ENCODE measurements at places on chromosomes 7 and 10.

DNA sequence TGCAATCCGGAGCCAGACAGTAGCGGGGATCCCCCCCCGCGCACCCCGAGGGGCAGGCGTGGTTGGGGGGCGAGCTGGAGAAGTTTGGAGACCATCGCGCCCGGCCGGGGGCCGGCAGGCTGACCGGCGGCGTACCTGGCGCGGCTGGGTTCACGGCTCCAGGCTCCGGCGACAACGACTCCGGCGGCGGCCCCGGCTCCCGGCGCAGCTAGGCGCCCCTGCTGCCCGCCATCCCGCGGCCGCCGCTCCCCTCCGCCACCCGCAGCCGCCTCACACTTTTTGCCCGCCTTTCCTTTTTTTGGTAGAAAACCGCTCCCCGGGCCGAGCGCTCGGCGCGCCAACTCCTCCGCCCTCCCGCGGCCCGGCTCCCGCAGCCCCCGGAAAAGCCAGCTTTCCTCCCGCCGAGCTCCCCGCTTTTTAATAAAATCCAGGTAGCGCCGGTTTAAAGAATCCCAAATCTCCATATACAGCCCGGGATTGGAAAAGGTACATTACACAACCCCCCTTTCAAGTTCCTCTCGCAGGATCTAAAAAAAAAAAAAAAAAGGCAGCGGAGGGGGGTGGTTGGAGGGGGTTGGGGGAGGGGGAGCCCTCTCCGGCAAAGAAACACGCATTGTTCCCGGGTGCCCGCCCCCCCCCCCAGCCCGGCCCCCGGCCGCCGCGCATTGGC lies at the start of gene TNRC18:
TNRC18 (minus strand) TSS at position 529 of the 670 bp plus-strand sequence. CDS start 2,588 bp downstream, outside the sequence.
- DNase-seq: no peak

DNA sequence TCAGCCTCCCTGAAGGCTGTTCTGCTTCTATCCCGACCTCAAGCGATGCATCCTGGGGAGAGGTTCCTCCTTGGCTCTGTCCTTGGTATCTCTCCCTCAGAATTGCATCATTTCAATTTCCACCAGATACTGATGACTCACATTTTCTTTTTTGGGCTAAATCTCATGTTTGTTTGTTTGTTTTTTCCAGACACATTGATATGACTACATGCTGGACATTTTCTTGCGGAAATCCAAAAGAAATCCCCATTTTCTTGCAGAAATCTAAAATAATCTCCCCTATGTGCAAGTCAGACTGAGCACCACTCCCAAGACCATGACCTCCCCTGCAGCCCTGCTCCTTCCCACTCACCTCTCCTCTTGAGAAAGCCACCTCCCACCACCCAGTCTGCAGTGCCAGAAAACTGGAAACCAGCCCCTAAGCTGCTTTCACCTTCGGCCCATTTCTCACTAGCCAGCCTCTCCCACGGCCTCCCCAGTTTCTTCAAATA lies 260.2 kb upstream of the PRKCQ start:
- DNase-seq: no peak

GRCh38 chr7:110973196-110973990 lies 117.5 kb upstream of the LRRN3 start:
- DNase-seq: no peak

DNA sequence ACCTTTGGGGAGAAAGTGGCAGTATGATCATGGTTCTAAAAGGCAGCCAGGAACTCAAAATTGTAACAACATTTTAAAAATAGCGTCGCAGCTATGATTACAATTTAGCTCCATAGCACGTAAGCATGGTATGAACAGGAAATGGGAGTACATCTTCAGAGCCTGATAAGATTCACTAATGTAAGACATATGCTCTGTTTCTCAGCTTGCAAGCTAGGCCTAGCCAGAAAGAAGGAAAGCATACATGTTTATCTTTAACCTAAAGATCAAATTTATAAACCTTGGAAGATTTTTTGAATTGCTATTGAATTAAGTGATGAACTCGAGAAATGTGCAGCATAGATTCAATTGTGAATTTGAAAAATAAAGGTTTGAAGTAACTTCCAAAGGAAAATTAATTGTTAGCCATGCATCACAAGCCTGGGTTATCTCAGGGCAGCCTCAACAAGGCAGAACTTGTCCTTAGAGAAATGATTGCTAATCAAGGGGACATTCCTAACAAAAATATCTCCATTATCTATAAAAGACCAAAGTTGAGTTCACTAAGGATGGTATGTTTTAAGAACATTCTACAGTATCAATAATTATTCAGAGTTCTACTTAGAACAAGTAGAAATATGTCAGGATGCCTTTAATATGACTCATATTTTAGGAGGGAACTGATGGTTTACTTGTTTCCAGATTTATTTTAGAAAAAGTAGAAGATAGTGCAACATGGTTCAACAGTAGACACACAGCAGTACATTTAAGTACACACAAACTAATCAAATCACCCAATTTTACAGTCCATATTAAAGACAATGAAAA lies 38.8 kb upstream of the SEPTIN7 start:
- DNase-seq: no peak

DNA sequence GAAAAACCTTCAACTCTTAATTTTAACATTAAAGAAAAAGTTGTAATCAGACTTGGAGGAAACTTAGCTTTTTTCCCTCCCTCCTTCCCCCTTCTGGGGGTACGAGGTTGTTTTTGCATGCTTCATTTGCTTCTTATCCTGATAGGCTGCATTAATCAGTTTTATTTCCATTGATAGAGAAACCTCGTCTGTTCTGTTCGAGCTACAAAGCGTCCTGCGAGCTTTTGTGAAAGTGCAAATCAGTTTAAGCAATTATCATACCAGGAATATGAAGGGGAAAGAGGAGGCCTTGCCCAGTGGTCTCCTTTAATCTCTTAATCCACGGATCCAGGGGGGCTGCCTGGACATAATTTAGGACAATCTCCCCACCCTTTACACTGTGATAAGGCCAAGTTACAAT lies 7.5 kb downstream of the EMX2 start:
- DNase-seq: no peak

DNA sequence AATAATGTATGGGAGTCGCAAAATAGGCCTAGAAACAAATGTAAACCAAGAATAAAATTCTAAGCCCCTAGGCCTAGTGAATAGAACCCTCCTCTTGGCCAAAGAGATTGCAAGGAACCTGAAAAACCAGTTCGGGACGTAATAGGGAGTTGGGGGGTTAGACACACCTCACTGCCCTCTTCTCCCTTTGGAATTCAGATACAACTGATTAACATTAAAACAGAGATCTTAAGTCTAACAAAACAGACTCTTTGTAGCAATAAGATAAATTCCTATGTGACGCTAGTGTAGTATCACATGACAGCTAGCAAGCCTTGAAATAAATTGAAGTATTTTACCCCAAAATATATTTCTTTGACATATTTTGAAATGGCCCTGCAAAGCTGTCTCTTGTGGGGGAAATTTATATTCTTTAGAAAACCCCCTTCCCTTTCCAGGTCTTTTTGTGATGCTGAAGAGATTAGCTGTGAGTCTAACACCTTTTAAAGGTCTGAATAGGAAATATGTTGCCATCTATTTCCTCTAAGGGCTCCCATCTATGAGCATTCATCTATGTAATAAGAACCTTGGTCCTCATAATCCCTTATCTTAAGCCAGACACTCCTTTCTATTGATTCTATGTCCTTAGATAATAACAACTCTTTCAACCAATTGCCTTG lies 623.4 kb upstream of the NRG3 start:
- no peak for DNase-seq

DNA sequence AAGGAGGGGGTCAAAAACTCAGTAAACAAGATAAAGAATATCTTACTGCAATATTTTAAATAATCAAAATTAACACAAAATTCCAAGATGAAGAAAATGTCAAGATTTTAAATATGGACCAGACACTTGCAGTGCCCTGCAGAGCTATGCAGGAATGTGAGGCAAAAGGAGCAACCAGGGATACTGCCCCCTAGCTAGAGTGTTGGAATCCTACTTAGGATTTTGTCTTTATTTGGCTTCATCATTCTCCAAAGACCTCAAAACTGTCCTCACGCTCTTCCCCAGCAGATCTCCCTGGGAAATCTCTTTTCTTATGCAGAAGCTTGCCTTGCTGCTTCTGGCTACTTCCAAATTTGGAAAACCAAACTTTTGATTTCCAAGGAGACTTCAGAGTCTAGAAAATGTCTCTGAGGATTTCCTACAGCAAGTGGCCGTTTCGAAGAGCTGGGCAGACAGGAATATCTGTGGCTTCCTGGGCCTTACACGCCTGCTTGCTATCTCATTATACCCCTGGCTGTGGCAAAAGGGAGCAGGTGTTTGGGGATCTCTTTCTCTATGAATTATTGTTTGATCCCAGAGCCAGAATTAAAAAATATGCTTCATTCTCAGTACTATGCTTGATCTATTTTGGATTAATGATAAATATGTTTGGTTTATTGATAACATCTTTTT lies 232.2 kb upstream of the BMPER start:
- no peak for DNase-seq

DNA sequence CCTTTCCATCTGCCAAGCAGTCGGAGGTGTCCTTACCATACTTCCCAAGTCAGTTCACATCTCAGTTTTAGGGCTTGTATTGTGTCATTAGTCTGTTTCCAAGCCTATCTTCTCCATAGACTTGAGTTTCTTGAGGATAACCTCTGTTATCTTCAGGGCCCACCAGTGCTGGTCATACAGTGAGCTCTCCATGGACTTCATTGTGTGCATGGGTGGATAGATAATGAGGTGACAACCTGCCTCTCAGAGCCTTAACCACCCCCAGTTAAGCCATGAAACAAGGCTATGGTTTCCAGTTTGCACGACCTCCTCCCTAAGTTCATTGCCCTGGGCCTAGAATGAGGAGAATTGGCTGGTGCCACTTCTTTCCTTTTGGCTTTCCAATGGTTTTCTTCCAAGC lies 38.5 kb upstream of the WAC start:
- DNase-seq: no peak

DNA sequence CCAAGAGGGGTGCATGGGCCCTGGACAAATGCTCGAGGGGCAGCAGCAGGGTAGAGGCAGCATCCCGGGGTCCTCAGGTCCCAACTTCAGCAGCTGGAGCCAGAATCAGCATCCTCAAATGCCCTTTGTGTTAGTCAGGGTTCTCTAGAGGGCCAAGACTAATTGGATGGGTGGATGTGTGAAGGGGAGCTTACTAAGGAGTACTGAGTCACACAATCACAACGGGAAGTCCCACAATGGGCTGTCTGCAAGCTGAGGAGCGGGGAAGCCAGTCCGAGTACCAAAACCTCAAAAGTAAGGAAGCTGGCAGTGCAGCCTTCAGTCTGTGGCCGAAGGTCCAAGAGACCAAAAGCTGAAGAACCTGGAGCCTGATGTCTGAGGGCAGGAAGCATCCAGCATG lies 162.9 kb upstream of the TCERG1L start:
- DNase-seq: no peak

GRCh38 chr7:37054624-37055241 lies 330.4 kb upstream of the AOAH start:
- DNase-seq: no peak

GRCh38 chr10:62062752-62063512 lies 161.4 kb downstream of the ARID5B start:
- no peak for DNase-seq

DNA sequence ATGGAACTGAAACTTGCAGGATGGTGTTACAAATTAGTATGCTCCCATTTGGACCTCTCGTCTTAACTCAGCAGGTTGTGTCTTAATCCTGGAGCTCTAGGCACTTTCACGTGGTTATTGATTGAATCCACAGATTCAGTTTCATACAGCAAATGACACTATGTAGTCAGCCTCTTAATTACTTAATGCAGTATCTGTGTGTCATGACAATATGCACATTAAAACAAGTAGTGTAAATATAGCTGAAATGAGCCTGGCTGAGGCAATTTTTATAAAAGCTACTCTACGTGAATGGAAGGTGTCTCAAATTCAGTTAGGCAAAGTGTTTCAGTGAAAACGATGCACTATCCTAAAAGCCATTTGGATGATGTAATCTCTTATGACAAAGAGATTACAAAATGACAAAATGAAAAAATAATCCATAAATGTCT lies 86.8 kb downstream of the CD36 start:
- no peak for DNase-seq

- DNase-seq: no peak
Observed at GRCh38 chr7:129122751-129123509, 21.6 kb upstream of the TSPAN33 start.

DNA sequence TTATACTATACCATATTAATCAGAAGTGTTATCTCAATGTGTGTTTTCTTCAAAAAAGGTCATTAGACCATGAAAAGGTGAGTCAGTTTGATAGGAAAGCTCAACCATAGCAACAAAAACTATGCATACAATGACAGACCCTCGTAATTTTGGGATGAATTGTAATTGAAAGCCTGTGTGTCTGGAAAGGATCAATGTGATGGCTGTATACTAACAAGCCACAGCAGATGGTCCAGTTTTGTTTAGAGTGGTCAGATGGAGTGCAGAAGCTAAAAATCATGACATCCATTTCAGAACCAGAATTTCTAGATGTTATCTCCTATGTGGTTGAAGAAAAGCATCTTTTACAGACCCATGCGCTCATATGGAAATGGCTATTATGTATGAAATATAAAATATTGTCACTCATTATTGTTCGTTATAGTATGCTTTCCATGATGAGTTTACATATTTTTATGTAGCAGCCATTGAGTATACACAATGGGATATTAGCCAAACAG lies 88.3 kb upstream of the CNTNAP2 start:
- DNase-seq: no peak

DNA sequence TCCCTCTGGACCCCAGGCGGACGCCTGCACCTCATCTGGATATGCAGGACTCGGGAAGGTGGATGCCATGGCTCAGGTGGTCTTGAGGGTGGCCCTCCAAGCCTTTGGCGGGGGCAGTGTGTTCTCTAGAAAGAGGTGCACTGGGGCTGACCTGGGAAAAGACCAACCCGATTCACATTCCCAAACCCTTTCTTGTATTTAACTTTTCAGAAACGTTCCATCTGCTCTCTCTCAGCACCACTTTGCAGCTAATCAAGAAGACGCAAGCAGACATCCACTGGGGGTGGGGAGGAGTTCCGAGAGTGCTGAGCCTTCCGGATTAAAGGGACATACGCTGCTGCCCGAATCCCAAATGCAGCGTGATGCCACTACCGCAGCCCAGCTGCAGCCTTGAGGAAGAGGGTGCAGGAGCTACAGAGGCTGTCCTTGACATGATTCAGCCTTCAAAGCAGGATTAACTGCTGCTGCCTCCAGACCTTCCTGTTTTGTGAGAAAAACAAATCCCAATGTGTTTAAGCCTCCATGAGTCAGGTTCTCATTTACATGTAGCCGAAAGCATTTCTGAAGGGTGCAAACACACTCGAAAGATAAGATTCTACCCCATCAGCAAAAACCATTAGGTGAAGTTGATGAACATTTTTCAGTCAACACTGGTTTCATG lies 39.9 kb downstream of the RBM17 start:
- no peak for DNase-seq

DNA sequence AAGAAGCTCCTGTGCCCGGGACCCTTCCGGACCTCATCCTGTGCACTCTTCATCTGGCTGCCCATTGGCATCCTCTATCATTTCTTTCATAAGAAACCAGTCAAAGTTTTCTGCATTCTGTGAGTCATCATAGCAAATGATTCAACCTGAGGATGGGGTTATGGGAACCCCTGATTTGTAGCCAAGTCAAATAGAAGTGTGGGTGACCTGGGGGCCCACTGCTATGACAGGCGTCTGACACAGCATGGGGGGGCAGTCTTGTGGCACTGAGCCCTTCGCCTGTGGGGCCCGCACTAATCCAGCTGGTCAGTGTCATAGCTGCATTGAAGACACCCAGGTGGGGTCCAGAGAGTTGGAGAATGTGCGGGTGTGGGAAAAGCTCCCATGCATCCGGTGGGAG lies 230.4 kb downstream of the USP6NL start:
- DNase-seq: no peak

Data from NCI-H187 treated with DMSO at 0.1 percent for 48 hours (cell line).